ENCODE measurements at places on chromosomes 7 and 10.

GRCh38 chr10:91211675-91212074 lies 8.8 kb upstream of the PCGF5 start:
- no peak for DNase-seq

DNA sequence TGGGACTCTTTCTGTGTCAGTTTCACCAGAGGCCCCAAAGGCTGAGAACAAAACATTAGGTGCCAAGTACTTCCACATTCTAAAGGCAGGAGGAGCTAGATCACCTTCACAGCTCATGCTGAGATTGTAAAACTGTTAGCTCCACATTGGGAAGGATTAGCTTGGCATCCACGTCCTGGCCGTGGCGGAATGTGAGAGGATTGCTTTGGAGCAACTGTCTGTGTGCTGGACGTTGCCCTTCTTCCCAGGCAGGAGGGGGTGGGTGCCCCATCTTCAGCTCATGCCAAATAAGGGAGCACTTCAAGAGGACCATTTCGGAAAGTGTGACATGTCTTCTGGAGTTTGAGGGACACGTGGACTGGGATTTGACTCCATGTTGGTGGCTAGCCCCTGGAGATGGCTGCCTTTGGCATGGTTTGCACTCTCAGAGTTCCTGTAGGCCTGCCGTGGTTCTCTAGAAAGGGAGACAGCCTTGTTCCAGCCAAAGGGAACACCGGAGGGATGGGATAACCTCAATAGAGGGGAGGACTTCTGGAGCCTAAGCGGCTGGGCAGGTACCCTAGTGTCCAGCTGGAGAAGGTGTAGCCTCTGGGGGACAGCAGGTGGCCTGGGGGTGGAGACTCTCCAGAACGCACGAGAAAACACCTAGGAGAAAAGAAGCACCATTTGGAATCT lies 19.9 kb upstream of the FMC1 start:
- no peak for DNase-seq

DNA sequence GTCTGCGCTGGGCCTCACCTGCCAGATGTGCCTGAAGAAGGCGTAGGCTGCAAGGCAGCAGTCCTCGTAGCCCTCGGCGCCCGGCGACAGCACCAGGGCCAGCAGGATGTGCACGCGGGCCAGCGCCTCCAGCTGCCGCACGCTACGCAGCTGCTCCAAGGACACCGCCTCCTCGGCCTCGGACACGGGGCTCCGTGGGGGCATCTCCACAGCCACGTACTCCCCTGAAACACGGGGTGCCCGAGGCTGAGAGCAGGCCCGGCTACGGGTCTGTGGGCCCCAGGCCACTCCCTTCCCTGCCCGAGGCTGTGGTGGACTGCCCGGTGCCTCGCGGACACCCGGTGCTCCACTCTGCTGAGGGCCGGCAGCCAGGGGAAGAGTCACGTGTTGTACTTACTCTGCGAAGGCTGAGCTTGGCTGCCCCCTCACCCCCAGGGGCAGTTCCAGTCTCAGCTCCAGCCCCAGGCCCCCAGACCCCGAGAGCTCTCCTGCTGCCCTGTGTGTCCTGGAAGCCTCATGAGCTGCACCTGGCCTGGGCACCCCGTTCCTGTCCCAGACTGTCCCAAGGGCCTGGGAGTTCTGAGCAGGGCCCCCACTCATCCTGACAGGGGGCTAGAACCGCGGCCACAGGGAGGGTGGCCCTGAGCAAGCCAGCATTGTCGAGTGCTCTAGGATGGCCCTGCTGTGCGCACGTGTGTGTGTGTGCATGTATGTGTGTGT lies 62.8 kb downstream of the CFAP46 start:
- no peak for DNase-seq

DNA sequence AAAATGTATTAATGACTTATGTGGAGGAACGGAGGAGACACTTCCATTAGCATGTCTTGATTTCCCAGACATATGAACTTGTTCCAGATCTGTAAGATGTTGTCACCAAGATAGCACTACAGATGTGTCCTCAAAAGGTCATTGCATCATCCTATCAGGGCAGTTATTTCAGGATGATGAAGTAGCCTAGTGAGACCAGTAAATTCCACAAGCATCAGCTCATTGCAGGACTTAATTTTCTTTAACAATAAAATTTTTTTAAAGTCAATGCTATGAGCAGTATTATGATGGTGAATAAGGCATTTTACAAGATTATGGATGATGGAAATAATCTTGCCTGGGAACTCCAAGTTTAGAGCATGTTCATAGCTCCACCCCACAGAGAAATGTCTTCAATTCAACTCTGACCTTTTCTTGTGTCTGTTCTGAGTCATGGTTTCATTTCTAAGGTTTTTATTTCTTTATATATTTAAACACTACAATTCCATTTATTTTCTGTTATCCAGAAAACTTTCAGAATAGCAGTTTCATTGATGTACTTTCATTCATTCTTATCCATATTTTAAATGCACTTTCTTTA lies 1203.3 kb upstream of the CELF2 start:
- DNase-seq: no peak

DNA sequence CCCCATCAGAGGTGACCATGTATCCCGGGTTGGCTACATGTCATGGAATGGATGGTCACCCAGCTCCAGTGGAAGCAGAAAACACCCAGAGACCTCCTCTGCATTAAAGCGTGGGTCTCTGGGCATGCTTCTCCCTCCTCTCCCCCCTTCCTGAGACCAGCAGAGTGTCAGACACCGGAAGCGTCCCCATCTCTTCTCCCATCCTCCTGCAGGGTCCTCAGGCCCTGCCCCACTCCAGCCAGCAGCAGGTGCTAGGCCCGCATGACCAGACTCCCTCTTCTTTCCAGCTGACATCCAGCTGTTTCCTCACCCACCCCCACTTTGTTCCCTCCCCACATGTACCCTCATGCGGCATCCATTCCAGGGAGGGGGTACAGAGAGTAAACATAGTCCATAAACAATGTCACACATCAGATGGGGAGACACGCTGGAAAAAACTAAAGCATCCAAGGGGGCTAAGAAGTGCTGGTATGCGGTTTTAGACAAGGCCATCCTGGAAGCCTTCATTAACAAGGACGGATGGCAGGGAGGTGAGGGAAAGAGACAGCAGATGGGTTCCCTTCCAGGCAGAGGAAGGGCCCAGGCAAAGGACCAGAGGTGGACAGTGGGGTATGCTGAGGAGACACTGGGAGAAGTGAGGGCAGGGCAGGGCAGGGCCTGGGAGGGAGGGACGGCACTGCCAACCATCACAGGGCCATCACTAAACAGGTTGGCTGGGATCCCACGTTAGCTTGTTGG lies 12.5 kb upstream of the SLC18A3 start:
- peak; percentile 12 for DNase-seq

- DNase-seq: no peak
These were observed 219.7 kb upstream of the ZMIZ1 start for GRCh38 chr10:78849115-78849514.

DNA sequence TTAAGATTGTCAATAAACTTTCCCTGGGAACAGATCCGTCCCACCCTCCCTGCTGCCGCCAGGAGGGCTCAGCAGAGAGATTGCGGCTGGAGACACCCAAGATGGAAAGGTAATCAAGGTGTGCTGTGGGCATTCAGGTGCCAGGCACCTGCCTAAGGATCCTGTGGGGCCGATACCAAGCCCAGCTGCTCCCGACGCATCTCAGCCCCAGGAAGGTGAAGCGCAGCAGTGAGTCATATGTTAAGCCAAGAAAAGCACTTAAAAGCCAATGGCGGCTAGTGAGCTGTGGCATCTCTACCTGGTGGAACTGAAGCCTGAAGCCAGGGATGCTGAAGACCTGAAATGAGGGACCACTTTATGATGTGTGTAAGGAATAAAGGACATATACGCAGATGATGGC lies 6.1 kb downstream of the WDR86 start:
- DNase-seq: no peak

DNA sequence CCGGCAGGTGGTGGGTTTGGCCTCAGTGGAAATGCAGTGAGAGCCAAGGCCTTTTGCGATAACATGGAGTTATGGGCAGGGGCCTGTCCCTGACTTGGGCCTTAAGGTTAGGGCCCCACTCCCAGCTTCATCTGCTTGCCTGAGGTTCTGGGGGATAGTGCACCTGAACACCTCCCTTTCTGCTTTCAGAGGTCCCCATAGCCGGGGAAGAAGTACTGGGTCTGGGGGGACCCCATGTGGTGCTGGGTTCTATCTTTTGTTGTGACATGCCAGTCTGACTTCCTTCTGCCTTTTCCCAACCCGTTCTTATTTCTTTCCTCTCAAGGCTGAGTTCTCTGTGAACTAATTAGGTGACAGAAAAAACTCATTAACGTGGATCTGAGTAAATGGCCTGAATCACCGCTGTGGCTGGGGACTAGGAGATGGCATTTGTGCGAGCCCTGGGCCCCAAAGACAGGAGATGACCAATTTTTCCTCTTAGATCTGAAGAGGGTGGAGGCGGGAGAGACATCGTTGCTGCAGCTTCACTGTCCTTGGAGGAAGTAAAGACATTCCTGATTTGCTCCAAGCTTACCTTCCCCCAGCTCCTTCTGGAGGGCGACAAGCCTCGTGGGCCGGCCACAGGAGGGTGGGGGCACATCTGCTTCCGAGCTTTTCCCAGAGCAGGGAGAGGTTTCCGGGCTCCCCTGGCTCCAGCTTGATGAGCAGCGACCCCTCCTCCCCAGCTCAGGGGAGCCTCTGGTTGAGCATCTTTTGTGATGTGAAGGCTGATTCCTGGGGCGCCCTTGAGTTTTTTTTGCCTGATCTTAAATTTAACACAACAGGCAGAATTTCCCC lies 2.0 kb downstream of the AGAP3 start:
- no peak for DNase-seq

DNA sequence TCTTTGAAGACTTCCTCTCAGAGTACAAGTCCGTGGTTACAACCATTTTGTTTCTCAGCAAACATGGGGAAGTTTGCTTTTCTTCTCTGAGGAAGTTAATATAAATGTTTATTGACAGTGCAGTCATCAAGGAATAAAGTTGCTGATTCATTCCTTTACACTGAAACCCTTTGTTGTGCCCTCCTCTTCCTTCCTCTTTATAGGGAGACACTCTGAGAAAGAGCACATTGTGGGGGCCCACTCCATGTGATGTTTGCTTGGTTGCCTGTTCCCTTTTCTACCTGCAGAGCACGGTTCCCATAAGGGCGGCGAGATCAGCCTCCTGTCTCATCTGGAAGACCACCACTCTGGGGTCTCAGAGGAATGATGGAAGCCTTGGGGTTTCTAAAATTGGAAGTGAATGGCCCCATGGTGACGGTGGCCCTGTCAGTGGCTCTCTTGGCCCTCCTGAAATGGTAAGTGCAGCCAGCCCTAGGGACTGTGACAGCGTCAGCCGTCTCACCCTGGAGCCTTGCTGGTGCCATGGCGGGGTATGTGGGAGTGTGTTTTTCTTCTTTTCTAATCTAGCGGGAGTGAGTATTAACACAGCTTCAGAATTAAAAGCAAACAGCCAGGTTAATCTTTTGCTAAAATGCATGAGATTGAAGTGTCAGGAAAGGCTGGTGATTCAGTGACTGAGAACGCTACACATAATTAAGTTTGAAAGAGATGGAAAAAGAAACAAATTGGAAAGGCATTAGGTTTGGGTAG lies at the start of gene TBXAS1:
TSS of gene TBXAS1 (plus strand) at position 240 of the 750 bp plus-strand sequence. CDS start at position 367, 127 bp downstream.
- no peak for DNase-seq

DNA sequence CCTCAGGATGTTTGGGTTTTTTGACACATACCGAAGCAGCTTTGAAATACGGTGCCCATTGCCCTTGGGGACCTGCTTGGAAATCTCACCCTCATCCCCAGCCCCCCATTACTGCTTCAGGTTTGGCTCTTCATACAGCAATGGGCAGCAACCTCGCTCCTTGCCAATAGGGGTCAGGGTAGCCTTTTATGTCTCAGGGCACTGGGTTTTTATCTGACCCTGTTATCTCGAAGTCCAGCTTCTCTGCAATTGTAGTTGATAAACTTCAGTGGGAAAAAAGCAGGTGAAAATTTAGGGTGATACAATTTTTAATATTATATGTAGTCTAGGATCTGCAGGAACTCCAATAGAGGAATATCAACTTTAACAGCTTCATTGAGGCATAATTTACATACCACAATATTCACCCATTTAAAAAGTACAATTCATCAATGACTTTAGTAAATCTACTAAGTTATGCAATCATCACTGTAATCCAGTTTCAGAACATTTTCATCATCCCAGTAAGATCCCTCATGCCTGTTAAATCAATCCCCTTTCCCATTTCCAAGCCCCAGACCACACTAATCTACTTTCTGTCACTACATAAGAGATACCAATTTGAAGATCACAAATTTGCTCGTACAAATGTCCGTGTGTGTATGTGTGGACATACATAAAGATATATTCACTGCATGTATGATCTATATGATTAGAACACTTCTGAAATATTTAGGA lies 386.2 kb downstream of the KCNMA1 start:
- no peak for DNase-seq

GRCh38 chr7:82760831-82761230 lies 317.3 kb upstream of the CACNA2D1 start:
- DNase-seq: no peak

DNA sequence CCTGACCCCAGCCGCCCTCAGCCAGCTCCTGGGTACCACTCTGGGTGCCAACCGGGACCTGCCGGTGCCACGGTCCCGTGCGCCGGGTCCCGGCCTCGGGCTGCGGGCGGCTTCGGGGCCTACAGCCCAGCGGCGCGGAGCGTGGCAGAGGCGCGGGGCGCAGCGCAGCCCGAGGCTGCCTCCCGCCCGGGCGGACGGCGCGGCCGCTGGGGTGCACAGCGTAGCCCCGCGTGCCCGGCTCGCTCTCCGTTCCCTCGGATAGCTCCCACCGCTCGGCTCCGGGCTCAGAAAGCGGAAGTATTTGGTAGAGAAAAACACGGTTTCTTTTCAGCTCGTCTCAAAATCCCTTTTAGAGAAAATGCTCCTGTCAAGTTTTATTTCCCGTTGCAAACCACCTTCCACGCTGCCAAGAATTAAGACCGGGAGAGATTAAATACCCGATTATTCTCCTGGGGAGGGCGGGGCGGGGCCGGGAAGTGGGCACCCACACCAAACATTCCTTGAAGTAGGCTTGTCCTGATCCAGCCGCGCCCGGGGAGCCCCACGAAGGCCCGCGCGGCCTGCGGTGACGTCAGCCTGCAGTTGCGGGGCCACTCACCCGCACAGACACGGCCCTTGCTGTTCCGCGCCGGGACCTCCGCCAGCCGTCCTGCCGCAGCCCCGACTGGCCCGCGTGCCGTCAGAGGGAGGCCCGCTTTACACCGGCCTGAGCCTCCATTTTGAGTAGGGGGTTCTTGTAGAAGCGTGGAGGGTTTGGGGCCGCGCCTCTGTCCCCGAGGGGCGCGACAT lies 7.2 kb downstream of the HOXA13 start:
- DNase-seq: no peak

- DNase-seq: no peak
These were observed 76.7 kb downstream of the CALD1 start for GRCh38 chr7:134856091-134856490.
